Bladder microvascular endothelial cell (primary cell): ENCODE measurements at places on chromosomes 7 and 10. TPM values are rescaled to one million over a fixed set of nuclear protein-coding genes. Genes with fewer than 3 reads are reported as not detected.

The CELF2 gene
- 3.4 and 23.2 TPM in 2 replicates for total RNA-seq

The SORBS1 gene
- 0.44 and 0.97 TPM in 2 replicates for total RNA-seq

The ITGA8 gene
- 0.16 and 0.25 TPM in 2 replicates for total RNA-seq

The ZPBP gene
- total RNA-seq: not detected in 2 replicates

The ZNF212 gene
- 2.9 and 4.5 TPM in 2 replicates for total RNA-seq

The ACSM6 gene
- total RNA-seq: not detected in 2 replicates

The NDUFB2 gene
- 96.5 and 125 TPM in 2 replicates for total RNA-seq

The RARRES2 gene
- 0.19 TPM in 1 of 2 replicates, not detected in the other for total RNA-seq

The PSMA2 gene
- 32.8 and 44.5 TPM in 2 replicates for total RNA-seq
